ENCODE measurements at places on chromosomes 7 and 10.

DNA sequence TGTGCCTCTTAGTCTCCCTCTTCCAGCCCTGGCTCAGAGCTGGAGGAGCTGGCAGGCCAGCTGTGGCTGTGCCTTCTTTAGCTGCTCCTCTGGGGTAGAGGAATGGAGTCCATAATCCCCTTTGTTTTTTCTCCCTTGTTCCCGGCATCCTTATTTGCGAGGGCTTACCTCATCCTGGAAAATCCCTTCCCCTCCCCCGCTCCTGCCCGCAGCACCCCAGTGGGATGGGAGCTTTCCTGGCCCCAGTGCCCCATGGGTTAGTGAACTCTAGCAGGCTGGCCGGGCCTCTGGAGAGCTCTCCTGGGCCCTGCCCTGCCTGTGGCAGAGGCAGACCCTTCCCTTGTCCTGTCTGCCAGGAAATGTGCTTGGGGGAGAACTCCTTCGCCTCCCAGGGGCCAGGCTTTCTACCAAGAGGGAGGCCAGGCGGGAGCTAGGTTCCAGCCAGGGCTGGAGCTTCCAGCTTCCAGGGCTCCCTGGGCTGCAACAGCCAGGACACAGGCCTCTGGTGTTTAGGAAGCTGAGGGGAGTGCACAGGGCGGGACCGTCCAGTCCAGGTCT lies 16.5 kb upstream of the TRIM8 start:
- DNase-seq, result no peak

DNA sequence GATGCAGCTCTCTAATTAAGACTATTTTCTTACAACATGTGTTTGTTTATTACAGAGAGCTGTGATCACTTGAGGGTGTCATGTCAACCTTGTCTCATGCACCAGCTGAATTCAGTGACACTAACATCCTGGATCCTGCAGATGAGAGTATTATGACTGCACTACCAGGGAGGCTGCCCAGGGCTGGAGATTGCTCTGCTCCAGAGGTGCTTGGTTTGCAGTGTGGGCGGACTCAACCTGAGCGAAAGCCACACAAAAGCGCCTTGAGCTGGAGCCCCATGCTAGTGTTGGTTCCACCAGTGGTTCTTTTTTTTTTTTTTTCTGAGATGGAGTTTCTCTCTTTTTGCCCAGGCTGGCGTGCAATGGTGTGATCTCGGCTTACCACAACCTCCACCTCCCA lies 33.8 kb upstream of the ATXN7L1 start:
- DNase-seq, result no peak

DNA sequence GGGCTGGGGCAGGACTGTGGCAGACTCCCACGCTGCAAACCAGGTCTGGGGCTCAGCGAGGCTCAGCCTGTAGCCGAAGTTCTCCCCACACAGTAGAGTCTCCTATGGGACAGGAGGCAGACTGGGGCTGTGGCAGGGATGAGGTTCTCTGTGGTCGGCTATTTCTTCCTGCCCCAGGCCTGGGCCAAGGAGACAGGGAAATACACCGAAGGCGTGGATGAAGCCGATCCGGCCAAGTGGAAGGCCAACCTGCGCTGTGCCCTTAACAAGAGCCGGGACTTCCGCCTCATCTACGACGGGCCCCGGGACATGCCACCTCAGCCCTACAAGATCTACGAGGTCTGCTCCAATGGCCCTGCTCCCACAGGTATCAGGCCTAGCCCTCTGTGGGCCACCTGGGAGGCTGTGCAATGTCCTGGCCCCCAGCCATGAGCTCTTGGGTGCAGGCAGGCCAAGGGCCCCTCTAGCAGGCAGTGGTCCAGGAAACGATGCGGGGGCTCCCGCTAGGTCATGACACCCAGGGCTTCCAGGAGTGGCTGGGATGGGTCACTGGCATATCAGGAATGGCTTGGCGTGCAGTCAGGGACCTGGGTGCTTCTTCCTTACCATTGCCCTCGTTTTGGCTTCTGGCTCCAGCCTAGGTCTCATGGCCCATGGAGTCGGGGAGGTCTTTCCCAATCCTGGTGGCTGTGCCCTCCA lies 8.1 kb downstream of the IRF5 start:
- DNase-seq, result no peak

DNA sequence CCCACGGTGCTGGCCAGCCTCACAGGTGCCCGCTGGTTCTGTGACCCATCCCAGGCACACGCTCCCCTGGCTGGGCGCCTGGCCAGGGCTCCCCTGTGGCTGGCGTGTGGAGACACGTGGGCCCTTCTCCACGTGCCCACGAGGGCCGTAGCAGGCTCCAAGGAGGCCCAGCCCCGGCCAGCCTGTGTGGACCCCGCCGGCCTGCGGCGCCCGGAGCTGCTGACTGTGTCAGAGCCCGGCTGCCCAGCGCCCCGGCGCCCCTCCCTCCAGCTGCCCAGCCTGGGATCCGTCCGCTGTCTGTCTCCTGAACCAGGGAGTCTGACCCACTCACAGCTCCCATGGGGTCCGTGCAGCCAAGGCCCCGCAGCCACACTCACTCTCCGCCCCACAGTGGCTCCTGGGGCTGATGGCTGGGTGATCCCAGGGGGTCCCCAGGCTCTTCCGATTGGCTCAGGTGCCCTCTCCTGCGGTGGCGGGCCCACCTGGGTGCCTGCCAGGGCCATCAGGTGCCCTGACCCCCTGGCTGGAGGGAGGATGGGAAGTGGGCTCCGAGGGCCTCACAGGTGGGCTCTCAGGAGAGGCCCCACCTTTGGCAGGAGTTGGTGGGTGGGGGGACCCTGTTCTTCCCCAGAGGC lies 9.6 kb downstream of the TMEM184A start:
- DNase-seq, result no peak

DNA sequence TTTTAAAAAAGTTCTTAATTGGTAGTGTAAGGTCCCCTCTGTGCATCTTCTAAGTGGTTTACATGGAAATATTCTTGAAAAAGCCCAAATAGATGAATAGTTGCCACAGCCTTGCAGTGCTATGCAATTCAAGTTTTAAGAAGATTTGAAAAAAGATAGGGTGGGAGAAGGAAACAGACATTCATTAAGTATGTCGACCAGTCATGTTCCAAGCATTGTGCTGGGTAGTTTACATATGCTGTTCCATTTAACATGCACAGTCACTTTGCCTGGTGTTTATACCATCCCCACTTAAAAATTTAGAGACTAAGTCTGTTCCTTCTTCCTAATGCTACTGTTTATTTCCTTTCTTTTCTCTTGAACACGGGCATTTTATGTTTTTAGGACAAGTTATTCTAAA lies 28.1 kb upstream of the NAMPT start:
- DNase-seq, result no peak

GRCh38 chr10:101575091-101575490 lies 13.0 kb downstream of the POLL start:
- no peak for DNase-seq

All from stimulated activated CD4-positive, alpha-beta T cell treated with anti-CD3 and anti-CD28 coated beads, Interleukin-1b, Interleukin-23, amount 100 ng/mL, for 4 hours (primary cell).